ENCODE measurements at places on chromosomes 3 and 15. TPM values are rescaled to one million over a fixed set of nuclear protein-coding genes. Genes with fewer than 3 reads are reported as not detected.

DNA sequence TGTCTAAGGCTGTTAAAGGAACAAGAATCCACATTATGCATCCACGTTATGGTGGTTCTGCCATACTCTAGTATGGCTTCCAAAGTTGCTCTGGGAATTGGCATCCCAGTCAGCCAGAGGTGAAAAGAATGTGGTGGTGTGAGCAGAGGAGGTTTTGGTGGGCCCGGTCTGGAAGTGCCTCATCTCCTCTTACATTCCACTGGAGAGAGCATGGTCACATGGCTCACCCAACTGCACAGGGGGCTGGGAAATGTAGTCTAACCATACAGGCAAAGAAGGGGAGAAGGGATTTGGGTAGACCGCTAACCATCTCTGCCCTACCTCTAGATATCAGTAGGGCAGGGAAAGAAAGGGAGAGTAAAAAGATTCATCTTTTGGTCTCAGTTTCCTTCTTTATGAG lies 3.2 kb upstream of the HEG1 start:
- no peak for DNase-seq

DNA sequence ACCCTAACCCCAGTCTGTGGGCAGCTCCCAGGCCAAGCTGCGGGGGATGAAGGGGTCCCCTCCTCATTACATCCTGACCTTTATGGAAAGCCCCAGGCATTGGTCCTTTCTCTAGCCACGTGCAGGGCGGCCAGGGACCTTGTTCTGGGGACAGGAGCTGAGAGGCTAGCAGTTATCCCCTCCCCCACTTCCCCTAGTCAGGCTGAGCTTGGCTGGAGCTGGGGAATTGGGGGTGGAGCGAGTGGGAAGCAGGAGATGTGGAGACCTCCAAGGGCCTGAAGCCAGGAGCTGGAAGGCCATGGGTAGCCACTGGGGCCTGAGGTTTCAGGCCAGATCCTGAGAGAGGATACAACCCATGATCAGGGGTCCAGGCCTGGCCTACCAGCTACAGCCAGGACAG lies 45.8 kb downstream of the DNAH1 start:
- no peak for DNase-seq

- no peak for DNase-seq
Observed at GRCh38 chr3:51353691-51354090, 31.4 kb upstream of the MANF start.

- DNase-seq = no peak
Observed at GRCh38 chr15:75662823-75663519, 15.3 kb downstream of the SNX33 start.

DNA sequence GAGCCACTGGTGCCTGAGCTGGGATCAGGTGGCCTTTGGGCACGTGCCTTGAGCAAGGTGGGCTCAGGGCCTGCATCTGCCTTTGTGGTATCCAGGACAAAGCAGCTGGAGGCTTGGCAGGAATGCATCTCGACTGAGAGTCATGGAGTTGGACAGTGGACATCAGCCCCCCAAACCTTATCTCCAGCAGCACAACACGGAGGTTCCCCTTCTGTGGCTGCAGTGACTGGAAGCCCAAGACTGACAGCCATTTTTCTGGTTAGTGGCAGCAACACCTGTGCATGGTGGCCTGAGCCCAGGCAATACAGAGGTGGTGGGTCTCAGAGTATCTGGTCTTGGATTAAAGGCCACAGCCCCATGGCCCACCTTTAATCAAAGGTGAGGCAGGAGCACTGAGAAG lies 27.8 kb upstream of the TSEN2 start:
- no peak for DNase-seq

HES1 gene
- 23.9 TPM for total RNA-seq

GRCh38 chr15:31098953-31099740 lies 2.4 kb downstream of the TRPM1 start:
- DNase-seq = no peak

SLC15A2 gene
- total RNA-seq = 2.8 TPM

PLSCR2 gene
- total RNA-seq = not detected

IQCF5 gene
- not detected for total RNA-seq

CILP gene
- 27.2 TPM for total RNA-seq

- DNase-seq = no peak
Observed at GRCh38 chr15:41790756-41791546, 16.7 kb downstream of the MAPKBP1 start.

DNA sequence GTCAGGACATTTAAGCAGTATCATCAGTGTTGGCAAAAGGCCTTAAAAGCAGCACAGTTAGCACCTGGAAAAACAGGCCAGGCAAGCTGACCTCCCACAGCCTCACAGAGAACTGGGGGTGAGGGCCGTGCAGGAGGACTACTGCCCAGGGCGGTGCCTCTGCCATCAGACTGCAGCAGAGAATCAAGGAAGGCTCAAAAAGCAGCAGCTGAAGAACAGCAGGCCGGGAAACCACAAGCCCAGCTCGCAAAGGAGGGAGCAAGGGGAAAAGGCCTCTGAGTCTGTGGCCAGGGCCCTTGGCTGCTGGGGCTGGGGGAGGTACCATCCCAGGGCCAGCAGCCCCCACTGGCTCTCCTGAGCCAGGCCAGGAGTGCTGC lies 84.2 kb downstream of the SEC22A start:
- no peak for DNase-seq

RAD51 gene
- total RNA-seq = 0.84 TPM

- no peak for DNase-seq
Observed at GRCh38 chr3:82520846-82521245, 759.4 kb upstream of the GBE1 start.

COX5A gene
- 47.6 TPM for total RNA-seq

- DNase-seq = no peak
Observed at GRCh38 chr3:13461169-13462124, 18.7 kb upstream of the HDAC11 start.

PPM1L gene
- total RNA-seq = 21.9 TPM

- no peak for DNase-seq
Observed at GRCh38 chr3:54871867-54872266, 56.0 kb downstream of the LRTM1 start.

VEPH1 gene
- 0.48 TPM for total RNA-seq

HDGFL3 gene
- 23.7 TPM for total RNA-seq

TMEM108 gene
- 0.96 TPM for total RNA-seq

- DNase-seq = no peak
Observed at GRCh38 chr3:8589880-8590556, 54.6 kb downstream of the SSUH2 start.

DNA sequence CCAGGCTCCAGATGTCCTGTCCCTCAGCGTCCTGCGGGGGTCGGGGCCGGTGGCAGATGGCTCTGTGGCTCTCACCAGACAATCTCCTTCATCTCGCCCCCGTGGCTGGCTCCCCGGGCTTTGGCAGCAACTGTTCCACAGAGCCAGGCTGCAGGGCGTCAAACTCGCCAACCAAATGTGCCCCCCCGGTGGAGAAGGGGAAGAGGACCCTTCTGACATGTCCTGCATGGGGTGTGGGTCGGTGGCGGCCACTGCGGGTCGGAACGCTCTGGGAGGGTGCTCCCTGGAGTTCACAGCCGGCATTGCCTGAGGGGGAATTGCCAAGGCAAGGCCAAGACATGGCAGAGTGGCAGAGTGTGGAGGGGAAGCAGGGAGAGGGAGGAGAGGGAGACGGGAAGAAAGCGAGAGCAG lies 36.0 kb downstream of the BDH1 start:
- DNase-seq = no peak

OR5K4 gene
- total RNA-seq = not detected

TNIK gene
- total RNA-seq = 3.9 TPM

ADAMTSL3 gene
- total RNA-seq = 8.4 TPM

- DNase-seq = no peak
Observed at GRCh38 chr3:42684632-42685362, 540 bp upstream of the KLHL40 start.

DNA sequence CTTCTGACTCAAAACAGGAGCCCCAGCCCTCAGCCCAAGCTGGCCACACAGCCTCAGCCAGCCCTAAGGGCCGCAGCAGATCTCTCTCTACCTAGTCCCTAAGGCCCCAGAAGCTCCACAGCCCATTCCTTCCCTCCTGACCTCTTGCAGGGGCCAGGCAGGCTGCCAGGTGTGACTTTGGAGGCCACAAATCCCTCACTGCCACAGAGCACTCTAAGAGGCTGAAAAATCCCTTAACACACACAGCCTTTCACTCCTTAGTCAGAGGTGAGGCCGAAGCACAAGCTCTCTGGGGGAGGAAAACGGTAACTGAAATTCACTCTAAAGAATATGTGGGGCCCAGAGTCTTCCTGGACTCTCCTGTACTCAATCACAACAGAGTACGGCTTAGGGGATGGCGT lies 23.3 kb downstream of the LRRC2 start:
- DNase-seq = no peak

DNA sequence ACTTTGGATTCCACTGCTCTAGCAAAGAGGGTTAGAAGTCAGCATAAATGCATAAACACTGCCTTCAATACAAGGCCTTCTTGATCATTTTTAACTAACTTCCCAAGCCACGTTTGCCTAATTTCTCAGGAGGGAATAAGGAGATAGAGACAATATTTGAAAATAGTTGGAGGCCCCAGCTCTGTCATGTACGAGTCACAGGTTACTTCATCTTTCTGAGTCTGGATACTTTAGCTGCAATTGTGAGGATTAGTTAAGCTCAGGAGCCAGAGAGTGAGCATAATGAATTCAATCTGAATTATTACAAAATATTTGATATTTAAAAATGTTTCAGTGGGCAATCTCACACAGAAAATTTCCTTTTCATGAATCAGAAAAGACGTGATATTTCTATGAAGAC lies 298.9 kb downstream of the SHOX2 start:
- no peak for DNase-seq

DNA sequence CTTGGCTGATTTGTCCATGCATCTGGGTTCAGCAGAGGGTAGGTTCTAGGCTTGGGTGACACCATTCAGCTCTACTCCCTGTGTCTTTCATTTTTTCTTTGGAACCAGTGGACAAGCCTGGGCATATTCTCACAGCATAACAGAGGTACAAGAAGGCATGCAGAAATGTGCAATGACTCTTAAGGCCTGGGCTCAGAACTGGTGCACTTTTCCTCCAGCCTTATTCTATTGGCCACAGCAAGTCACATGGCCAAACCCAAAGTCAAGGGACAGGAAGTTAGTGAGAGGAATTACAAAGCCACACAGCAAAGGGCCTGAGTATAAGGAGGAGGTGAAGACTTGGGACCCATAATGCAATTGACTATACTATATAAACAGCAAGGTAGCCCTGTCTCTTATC lies 200.9 kb upstream of the CTDSPL start:
- no peak for DNase-seq

DNA sequence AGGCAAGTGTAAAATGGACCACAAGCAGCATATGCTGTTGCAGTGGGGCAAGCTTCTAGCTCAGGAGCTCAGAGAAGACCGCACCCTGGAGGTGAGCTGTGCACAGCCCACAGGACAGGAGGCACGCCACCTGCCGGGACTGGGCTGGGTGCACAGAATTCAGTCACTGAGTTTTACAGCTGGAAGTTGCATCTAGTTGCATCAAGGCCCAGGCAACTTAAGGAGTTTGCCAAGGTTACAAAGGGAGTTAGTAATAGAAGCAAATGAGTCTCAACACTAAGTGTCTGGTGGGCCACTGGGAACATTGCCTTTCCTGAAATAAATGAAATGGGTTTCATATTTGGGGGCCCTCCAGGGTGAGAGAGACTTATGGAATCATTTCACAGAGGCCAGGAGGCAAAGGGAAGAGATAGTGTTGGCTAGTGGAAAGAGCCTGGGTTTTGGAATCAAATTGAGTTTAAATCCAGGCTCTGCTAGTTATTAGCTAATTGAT lies 36.0 kb upstream of the TIMP4 start:
- no peak for DNase-seq

DNA sequence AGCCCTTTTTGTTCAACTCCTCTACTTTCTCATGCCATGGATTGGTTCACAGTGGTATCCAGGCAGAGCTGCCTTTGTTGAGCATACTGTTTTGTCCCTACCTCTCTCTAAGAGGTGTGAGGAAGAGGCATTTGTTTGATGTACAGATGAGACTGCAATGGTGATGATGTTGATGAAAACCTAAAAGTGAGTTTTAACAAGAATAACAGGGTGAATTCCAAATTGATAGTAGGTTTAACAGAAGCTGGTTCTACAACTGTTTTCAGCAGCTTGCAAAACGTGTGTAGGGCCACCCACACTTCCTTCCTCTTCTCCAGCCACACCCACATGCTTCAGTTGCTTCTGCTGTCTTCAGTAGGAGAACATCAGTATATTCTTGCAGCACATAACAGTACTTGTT lies 10.2 kb downstream of the SNRK start:
- no peak for DNase-seq

GRCh38 chr15:31332681-31333071 lies 6.0 kb downstream of the KLF13 start:
- no peak for DNase-seq

- DNase-seq = no peak
Observed at GRCh38 chr3:113885050-113885449, 46.5 kb downstream of the GRAMD1C start.

GRCh38 chr15:58457466-58457965 lies 25.7 kb downstream of the LIPC start:
- DNase-seq = no peak

DNA sequence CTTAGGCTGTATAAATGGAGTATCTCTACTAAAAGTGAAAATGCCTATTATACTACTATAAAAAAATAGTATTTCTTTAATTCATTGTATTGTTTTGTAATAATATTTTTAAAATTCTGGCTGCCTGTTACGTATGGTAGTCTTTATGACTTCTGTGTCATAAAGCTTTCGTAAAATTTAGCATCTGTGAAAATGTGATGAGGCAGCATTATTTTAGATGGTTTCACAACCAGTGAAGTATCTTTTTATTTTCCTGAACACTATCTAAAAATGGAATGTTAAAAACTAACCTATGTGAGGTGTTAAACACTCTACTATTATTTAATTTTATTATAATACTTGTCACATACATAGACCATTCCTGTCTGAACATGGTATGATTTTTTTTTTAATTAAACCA lies 46.2 kb downstream of the LRCH3 start:
- no peak for DNase-seq

GRCh38 chr15:96334017-96334704 lies 3.7 kb downstream of the NR2F2 start:
- DNase-seq = no peak

DNA sequence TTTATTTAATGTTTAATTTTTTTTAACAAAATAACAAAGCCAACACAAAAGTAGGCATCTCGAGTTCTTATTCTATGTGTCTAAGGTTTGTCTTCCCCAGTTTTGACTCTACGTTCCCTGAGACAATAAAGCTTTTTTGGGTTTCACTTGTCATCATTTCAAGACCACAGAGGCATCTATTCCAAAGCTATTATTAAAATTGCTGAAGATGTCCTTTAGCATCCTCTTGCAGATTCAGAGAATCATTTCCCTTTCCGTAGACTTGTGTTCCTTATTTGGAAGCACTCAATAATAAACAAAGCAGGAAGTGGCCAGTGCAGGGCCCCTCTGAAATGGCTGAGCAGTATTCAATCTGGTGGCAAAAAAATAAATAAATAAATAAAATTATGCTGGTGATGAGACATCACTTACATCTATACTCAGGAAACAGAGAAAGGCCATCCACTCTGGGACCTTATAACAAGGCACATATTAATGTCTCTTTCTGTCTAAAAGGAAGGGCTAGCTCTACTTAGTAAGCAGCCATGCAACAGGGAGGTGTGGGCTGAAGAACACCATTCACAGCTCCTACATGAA lies 362.3 kb downstream of the WDR72 start:
- DNase-seq = no peak

Data from omental fat pad (tissue), 4 donors.